HTR-8/SVneo (cell line): ENCODE measurements at places on chromosomes 16 and 17.

DNA sequence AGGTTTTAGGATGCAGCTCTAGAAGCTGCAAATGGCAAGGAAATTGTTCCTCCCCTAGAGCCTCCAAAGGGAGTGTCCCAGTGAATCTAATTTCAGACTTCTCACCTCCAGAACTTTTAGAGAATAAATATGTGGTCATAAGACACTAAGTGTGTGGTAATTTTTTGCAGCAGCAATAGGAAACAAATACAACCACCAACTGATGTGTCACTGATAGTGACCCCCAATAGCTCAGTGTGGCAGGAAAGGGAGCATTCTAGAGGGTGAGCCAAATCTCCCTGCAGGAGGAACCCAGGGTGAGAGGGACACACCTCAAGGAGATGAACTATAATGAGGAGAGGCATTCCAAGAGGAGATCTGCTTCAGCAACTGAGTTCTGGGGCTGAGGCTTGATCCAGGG lies 4.1 kb downstream of the CCL4L2 start:
- DNase-seq, result no peak

DNA sequence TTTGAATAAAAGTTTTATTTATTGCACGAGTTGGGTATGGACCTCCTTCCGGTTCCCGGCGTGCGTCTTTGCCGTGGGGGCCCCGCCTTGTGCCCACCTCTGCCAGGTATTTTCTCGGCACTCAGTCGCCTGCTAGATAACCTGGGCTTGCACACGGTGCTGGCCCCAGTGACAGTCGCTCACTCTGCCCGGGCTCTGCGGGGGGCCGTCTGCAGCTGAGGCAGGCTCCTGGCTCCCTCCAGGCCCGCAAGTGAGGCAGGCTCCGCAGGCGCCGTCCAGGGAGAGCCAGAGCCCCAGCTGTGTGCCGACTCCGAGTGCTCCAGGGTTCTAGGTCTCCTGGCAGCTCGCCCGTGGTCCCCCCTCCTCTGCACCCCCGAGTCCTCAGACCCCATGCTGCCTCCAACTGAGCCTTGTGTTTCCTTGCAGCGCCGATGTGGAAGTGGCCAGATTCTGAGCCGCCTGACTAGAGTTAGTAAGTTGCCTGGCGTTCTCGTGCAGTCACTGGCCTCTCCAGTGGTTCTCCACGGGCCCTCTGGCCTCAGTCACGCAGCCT lies 54.7 kb upstream of the PVALEF start:
- no peak for DNase-seq

GRCh38 chr17:9522074-9522473 lies 53.5 kb downstream of the STX8 start:
- DNase-seq, result peak; percentile 32

GRCh38 chr16:47506800-47507199 lies 45.7 kb downstream of the PHKB start:
- DNase-seq, result no peak

GRCh38 chr16:58046936-58047335 lies 21.4 kb downstream of the MMP15 start:
- DNase-seq, result no peak

DNA sequence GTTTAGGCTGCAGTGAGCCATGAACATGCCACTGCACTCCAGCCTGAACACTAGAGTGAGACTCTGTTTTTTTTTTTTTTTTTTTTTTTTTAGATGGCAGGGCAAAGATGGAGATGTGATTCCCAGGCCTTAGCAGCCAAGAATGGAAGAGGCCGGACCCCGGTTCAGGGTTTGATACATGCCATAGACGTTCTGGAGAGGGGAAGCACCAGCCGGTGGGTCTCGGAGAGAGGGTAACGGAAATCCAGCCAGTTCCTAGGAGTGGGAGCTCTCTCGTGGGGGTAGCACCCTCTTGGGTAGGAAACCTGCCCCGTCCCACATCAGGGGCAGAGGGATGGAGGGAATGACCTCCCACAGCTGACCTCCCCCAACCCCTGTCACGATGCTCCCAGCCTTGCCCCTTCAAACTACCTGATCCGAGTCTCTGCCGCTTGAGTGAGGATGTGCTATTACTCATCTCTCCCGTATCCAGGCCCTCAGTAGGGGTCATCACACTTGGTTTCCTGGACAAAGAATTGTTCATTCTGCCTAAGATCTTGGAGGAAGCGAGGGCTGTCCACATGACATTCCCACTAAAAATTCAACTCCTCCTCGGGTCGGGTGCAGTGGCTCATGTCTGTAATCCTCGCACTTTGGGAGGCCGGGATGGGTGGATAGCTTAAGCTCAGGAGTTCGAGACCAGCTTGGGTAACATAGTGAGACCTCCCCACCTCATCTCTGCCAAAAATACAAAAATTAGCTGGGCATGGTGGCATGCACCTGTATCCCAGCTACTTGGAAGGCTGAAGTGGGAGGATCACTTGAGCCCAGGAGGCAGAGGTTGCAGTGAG lies 47.3 kb downstream of the MIS12 start:
- DNase-seq, result no peak

- no peak for DNase-seq
These were observed 12.0 kb upstream of the PNPO start for GRCh38 chr17:47929218-47930000.

GRCh38 chr16:69478685-69479084 lies 54.3 kb downstream of the CYB5B start:
- DNase-seq, result no peak

DNA sequence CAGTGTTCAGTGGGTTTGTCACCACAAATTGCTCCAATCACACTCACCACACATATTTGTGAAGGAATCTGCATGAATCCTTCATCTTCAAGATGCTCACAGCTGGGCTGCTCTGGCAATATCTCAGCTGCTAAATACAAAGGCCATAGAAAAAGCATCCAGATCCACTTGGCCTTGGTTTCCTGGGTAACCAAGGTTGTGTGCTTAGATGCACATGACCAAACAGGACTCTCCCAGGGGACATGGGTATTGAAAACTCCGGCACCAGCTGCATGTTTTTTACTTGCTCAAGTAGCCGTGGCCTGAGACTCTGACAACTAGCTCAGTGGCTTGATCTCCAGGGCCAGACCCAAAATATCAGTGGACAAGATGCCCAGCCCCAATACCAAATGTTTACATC lies 131.3 kb downstream of the CBLN1 start:
- no peak for DNase-seq

DNA sequence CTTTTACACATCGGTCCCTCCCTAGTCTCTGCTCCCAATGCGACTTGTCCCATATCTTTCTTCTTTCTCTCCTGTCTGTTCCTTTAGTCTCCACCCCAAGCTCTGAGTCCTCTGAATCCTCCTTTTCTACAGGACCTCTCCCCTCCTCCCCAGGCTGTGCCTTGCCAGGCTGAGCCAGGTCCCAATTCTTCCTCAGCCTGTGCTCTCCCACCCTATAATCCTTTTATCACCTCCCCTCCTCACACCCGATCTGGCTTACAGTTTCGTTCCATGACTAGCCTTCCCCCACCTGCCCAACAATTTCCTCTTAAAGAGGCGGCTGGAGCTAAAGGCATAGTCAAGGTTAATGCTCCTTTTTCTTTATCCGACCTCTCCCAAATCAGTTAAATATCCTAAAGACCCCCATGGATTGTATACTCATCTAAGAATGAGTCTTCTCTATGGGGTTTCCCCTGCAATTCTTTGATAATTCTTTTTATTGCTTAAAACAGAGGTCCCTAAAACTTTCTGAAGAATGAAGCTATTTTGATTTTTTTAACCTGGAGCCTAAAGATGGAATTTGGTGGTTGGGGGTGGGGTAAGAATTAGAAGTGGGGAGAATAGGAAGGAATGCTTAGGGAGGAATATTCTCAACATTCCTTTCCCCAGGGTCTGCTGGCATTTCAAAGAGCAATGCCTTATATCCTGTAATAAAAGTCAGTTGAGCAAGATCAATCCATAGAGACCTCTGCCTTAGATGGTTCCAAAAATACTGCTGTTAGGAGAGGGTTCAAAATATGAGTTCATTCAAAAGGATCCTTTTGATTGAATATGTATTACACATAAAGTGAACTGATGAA lies 102.8 kb downstream of the MYO1D start:
- DNase-seq, result no peak

DNA sequence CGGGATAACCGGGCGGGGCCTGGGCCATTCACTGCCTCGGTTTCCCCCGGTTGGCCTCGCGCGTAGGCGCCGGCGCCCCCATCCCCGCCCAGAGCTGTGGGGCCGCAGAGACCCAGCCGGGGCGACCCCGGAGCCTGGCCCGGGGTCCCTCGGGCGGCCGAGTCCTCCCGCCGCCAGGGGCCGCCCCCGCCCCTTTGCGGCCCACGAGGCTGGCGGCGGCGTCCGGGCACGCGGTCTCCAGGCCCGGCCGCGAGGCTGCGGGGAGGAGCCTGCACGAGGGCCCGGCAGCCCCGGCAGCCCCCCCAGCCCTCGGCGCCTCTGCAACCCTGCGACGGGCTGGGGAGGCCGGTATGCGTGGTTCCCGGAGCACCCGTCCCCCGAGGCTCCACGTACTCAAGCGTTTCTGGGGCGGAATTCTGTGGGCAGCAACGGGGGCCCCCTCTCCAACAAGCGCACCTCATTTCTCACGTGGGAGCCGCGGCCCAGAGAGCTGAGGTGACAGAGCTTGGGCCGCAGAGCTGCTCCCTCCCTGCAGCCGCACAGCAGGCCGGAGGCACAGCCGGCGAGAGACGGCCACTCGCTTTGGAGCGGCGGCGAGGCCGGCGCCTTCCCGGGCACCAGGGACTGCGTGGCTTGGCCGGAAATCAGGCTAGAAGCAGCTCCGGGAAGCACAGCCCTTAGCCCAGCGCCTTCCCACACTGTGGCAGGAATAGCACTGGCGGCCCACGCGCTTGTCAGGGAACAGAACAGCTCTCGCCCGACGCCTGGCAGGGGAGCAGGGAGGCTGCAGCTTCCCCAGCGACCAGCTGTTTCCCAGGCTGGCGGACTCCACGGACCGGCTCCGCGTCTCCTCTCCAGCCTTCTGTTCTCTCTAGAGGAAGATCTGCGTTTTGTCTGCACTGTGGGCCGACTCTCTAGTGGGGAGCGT lies 867 bp upstream of the LIMD2 start:
- no peak for DNase-seq

- DNase-seq, result no peak
These were observed 8.8 kb upstream of the MT3 start for GRCh38 chr16:56580391-56581048.

GRCh38 chr17:30586818-30587595 lies 109.8 kb downstream of the GOSR1 start:
- DNase-seq, result no peak

- no peak for DNase-seq
These were observed 534 bp downstream of the GPATCH8 start for GRCh38 chr17:44502598-44503146.

DNA sequence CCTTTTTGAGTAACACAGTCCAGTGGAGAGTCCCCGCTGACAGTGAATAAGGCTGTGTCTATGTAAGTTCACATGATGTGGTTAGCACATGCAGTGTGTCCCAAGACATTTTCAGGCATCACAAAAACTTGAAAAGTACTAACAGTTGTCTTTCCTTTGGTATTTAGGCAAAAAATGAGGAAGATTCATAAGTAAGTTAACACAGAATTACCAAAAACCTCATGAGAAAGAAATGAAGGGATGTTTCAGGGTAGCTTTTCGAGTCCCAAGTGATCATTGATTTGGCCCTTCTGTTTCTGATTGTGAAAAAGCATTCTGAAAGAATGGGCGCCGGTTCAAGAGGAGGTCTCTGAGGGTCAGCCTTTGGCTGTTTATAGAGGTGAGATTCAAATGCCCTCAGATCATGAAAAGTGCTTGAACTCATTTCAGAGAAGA lies 529 bp upstream of the ASPA start:
- DNase-seq, result no peak

DNA sequence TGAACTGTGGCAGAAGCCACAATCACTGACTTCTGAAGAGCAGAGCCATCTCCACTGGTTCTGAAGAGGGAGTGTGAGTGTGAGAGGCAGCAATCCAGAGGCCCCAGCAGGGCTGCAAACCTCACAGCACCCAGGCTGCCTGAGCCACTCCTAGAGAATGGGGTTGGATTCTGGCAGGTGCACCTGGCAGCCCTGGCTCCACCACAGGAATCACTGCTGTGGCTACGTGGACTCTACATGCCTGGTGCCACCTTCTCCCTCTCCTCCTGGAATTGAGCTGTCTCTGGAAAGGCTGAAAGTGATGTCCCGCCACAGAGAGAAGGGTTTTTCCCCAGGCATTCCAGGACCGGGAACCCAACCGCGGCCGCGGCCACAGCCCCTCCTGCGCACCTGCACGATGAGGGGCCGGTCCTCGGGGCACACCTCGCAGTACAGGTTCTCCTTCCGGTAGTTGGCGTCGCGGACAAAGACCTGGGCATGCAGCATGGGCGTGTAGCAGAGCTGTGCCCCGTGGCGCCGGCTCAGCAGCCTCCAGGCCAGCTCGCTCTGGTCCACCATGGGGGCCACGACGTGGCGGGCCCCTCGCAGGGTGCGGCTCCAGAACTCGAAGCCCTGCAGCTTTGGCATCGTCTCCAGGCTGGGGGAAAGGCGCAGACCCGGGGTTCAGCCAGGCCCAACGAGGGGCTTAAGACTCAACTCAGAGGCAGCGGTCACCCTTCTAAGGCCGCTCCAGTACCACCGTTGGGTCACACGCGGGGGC lies 991 bp downstream of the DUS1L start:
- DNase-seq, result no peak

GRCh38 chr17:74239172-74239571 lies 25.8 kb downstream of the TTYH2 start:
- no peak for DNase-seq

- DNase-seq, result peak; percentile 88
These were observed 7.3 kb upstream of the VEZF1 start for GRCh38 chr17:57995076-57995956.

- no peak for DNase-seq
These were observed 296.5 kb upstream of the MAF start for GRCh38 chr16:79897104-79897452.

GRCh38 chr16:69286941-69287713 lies 24.0 kb upstream of the VPS4A start:
- peak; percentile 52 for DNase-seq

DNA sequence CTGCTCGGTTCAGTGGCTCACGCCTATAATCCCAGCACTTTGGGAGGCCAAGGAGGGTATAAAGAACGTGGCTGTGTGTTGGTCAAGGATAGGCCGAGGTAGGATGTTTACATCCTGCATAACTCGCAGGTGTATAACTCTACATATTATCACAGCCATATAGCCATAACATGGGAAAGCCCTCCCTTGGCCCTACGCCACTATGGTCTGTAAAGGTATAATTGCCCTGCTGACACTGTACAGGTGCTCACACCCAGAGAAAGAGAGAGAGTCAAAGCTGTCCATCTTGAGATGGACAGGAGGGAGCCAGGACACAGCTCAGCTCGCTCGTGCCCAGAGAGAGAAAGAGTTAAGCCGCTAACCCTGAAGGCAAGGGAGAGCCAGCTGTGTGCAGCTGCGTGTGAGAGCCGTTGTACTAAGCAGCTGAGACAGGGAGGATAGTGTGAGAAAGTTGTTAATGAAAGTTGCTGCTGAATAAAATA lies 30.4 kb upstream of the DHX8 start:
- no peak for DNase-seq

GRCh38 chr16:88597856-88598491 lies 27.8 kb downstream of the ZC3H18 start:
- no peak for DNase-seq
